ENCODE measurements at places on chromosomes 13 and 19. TPM values are rescaled to one million over a fixed set of nuclear protein-coding genes. Genes with fewer than 3 reads are reported as not detected.

DNA sequence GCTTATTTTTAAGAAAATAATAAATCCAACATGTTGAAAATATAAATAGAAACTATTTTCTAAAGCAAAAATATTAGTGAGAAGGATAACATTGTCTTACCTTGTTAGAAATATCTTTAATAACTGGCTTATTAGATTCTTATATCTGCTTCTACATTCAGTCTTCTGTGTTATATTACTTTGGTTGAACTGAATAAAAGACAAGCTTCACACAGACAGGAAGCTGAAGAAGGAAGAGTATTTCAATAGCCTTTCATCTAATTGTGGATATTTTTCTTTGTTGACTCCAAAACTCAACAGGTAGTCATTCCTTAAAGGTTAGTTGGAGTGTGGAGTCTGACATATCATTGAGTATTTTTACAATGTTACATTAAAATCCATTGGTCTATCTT lies 10.9 kb downstream of the SETDB2 start:
- H3K27ac ChIP-seq: no peak overlapping the region
- no peak for DNase-seq
- H3K4me3 ChIP-seq: no peak overlapping the region

The CDC42EP5 gene
- not detected for total RNA-seq

- H3K4me1 ChIP-seq: peaks cover 12% of the 10 kb centered on the region
- no peak for DNase-seq
- H3K4me3 ChIP-seq: no peak overlapping the region
- H3K36me3 ChIP-seq: no peaks in the 10 kb centered on the region
Observed at GRCh38 chr19:33039108-33039599, 25.5 kb downstream of the RHPN2 start.

- peak overlapping the region; percentile 92 for H3K4me3 ChIP-seq
- H3K4me1 ChIP-seq: peaks cover 28% of the 10 kb centered on the region
- H3K36me3 ChIP-seq: peaks cover 18% of the 10 kb centered on the region
- no peaks in the 10 kb centered on the region for H3K27me3 ChIP-seq
- DNase-seq: no peak
Observed at GRCh38 chr19:48991873-48992580, 1.1 kb downstream of the GYS1 start.

- H3K36me3 ChIP-seq: no peaks in the 10 kb centered on the region
- no peak overlapping the region for H3K4me3 ChIP-seq
- no peak for DNase-seq
- peaks cover 35% of the 10 kb centered on the region for H3K27me3 ChIP-seq
Observed at GRCh38 chr13:39596685-39597084, 6.3 kb downstream of the LHFPL6 start.

GRCh38 chr13:76383676-76384461 lies 502.3 kb downstream of the KCTD12 start:
- H3K4me3 ChIP-seq: no peak overlapping the region
- DNase-seq: no peak
- H3K27ac ChIP-seq: no peak overlapping the region
